Left kidney (tissue), 8 donors: ENCODE measurements at places on chromosomes 7 and 10. TPM values are rescaled to one million over a fixed set of nuclear protein-coding genes. Genes with fewer than 3 reads are reported as not detected.
A peak's percentile ranks its signal among the peaks of the same experiment; 100 is the strongest.

DNA sequence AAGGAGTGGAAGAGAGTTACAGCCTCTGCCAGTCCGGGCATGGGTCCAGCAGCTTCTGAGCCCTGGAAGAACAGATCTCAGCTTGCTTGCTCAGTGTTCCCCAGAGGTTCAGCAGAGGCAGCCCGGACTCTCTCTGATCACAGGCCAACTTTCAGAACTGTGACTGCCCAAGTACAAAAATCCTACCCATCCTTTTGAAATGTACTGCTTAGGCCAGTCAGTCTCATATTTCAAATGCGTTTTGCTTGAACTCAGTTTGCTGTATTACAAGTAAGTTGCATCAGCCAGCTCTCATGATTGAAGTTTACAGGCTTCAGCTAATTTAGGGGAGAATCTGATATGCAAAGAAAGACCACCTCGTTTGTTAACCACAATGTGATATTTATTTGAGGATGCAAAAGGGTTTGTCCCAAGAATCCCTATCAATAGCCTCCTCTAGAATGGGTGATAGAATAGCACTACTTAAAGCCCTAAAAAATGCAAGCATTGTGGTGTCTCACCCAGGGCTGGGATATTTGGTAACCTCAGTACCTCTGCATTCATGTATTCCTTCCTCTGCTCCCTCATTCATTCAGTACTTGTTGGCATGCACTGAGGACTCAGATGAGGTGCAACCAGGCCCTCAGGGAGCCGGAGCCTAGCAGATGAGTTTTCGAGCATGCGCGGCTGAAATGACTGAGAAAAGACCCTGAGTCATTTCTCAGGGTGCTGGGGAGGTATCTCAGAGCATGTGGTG is 7.0 kb downstream of the AIMP2 start:
- no peak for DNase-seq

DNA sequence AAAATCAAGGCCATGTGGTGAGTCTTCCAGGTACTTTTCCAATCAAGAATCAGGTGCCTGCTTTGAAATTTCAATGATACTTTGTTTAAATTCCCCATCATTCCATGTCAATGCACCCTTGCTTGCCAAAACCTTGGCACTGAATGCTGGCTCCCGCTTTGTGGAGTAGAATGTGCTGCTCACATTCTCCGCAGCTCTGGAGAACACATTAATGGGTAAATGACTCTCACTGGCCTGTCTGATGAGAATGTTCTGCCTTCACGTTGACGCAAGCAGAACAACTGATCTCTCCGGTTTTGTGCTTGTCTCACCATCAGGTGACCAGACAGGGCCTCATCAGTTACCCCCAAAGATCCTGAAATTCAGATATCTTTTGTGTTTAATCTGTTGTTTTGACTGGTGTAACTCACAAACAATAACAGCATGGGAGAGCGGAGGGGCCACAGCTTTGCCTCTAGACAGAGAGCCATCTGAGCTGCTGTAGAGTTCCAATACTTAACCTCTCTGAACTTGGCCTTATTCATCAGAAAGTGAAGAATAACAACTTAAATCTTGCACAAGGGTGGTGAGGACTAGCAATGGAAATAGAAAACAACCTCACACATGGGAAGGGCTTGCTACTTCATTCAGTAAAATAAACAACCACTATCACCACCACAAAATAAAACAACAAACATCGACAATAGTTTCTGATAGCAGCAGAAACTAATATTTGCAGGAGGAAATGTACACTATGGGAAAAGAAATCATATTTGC is 276.9 kb upstream of the IGFBP3 start:
- DNase-seq = no peak

DNA sequence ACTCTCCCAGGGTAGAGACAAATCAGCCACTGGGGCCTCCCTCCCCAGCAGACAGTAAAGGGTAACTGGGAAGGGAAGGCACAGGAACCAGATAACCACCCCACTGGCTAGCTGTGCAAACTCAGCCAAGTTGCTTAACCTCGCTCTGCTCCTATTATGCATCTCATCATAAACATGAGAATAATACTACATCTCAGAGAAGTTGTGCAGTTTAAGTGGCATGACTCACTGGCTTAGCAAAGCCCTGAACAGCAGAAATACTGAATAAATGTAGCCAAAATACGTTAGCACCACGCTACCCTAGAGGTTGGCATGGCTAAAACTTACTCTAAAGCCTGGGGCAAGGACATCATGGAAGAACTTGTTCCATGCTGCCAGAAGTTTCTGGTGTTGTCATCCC is 128.1 kb upstream of the ANK3 start:
- DNase-seq = no peak

GRCh38 chr7:45601094-45601493 is 26.9 kb downstream of the ADCY1 start:
- no peak for DNase-seq

DNA sequence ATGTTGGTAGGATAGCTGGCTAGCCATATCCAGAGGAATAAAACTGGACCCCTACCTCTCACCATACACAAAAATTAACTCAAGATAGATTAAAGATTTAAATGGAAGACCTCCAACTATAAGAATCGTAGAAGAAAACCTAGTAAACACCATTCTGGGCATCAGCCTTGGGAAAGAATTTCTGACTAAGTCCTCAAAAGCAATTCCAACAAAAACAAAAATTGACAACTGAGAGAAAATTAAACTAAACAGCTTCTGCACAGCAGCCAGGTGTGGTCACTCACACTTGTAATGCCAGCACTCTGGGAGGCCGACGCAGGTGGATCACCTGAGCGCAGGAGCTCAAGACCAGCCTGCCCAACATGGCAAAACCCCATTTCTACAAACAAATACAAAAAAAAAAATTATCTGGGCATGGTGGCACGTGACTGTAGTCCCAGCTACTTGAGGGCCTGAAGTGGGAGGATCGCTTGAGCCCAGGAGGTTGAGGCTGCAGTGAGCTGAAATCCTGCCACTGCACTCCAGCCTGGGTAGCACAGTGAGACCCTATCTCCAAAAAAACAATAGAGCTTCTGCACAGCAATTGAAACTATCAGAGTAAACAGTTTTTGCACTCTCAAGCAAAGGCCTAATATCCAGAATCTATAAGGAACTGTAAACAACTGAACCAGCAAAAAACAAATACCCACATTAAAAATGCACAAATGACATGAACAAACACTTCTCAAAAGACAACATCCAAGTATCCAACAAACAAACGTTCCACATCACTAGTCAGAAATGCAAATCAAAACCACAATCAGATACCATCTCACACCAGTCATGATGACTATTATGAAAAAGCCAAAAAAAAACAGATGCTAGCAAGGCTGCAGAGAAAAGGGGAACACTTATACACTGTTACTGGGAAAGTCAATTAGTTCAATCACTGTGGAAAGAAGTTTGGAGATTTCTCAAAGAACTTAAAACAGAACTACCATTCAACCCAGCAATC is 4.8 kb downstream of the CRPPA start:
- no peak for DNase-seq

DNA sequence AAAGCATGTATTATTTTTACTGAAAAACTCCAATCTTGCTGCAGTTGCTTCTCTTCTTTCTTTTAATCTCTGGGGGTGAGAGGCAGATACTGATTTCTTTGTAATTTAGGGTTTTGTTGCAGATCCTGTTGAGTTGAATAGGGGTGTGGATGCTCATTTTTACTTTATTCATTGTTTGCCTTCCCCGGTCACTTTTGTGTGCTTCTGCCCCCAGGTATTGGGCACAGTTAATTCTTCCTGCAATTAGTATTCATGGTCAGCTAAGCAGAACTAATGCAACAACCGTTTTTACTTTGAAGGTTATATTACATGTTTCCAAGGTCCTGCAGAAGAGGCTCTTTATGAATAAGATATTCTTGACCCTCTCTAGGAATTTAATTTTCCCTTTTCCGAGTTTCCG is 96.4 kb downstream of the BUB3 start:
- DNase-seq = peak; percentile 13

Gene MSS51
- polyA plus RNA-seq = 6.0 TPM

Gene ARHGAP22
- 0.93 TPM for polyA plus RNA-seq

DNA sequence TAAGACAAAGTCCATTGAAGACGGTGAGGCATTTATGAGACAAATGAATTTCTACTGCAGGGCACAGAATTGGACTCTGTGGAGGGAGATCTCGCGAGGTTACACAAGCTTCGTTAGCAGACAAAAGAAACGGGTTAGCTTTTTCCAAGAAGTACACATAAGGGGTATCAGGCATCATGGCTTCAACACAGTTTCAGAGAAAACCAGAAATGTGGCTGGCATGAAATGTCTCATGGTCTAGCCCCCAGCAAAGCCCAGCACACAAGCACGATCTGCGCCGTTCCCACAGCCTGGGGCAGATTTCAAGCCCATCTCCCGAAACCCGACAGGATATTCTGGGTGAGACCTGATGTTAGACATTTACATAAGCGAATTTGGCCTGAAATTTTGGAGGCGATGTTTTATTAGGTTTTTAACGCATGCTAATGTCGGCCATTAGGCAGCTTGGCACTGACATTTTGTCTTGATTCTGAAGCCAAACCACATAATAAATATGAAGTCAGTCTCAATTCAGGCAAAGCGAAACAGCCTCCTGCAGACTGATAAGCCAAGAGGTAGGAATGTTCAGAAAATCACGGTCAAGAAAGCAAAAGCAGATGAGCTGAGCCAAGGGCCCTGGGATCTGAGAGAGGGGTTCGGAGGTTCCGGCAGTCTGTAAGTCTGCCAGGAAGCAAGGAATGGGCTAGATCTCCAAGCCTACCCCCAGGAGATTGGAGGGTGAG is 240.5 kb downstream of the PRPF18 start:
- no peak for DNase-seq

GRCh38 chr10:128622706-128623105 is 496.5 kb upstream of the MKI67 start:
- peak; percentile 24 for DNase-seq

GRCh38 chr7:155449008-155449868 is 8.7 kb upstream of the EN2 start:
- no peak for DNase-seq

Gene WEE2
- polyA plus RNA-seq = 0.58 TPM

DNA sequence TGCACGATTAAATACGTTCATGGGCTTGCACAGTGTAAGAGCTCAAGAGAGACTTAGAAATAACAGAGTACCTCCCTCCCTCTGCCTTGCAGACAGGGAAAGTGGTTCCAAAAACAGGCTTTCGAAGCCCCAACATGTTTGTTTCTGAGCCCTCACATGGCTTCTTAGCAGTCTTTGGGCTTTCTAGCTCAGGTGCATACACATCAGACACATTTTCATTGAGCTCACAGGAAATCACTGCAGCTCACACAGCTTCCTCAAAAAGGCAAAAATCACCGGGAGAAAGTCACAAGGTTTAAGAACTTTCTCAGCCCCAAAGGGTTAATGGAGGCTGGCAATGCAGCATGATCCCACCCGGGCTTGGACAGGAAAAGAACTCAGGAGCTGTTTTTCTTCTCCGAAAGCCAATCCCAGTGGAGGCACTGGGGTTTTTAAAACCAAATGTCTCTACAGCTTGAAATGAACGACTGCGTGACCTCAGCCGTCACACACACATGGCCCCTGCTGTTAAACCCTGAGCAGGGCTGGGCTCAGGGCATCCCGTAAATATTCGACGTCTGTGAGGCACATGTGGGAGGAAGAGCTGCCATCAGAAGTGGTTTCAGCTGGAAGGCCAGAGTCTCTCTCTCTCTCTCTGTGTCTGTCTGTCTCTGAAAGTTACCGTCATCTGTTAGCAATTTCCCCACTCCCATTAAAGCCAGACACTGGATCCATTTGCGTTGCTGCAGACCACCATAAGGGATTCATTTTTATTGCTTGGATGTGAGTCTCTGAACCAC is 69.7 kb downstream of the CALML3 start:
- no peak for DNase-seq

DNA sequence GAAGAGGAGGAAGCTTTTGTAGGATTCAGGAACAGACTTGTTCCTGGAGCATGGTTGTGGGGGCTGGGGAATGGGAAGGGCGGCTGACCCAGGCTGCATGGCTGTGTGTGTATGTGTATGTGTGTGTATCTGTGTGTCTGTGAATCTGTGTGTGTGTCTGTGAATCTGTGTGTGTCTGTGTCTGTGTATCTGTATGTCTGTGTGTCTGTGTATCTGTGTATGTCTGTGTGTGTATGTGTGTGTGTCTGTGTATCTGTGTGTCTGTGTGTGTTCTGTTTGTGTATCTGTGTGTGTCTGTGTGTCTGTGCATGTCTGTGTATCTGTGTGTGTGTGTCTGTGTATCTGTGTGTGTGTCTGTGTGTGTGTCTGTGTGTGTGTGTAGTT is 6.6 kb upstream of the STX1A start:
- no peak for DNase-seq

Gene FKBP6
- polyA plus RNA-seq = 0.60 TPM

DNA sequence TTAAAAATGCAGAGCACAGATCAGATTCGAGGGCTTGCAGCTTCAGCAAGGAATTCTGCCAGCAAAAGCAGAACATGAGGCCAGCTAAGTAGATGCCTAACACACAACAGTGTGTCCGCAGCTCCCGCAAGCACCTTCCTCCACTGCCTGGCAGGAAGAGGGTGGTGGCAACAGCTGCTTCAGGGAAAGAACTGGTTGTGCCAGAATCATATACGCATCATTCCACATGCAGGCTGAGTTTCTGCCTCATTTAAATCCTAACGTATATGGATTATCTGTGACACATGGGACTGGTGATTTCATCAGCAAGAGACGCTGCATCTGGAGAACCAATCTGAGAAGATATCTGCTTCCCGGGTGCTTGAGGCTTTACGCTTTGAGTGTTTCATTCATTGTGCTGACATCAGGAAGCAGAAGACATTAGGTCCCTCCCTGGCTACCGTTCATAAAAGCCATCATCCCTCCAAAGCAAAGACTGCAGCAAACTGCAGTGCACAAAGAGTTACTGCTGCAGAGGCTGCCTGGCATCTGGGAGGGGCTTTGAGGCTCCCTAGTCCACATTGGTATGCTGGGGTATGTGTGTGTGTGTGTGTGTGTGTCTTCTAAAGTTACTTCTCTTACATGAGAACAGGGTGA is 78.8 kb downstream of the FAM13C start:
- no peak for DNase-seq

GRCh38 chr7:7566651-7567611 is at the start of gene MIOS:
Gene MIOS, plus strand, starts transcription at chr7:7566884. Its CDS starts 5,592 bp downstream, at chr7:7572476.
- peak; percentile 81 for DNase-seq

- DNase-seq = no peak
Observed at GRCh38 chr10:132061465-132061864, 4.3 kb upstream of the JAKMIP3 start.

Gene CHST15
- polyA plus RNA-seq = 20.6 TPM
